Activated CD4-positive, alpha-beta T cell treated with anti-CD3 and anti-CD28 coated beads, Interleukin-2, amount 50 U/mL, for 4 hours (primary cell): ENCODE measurements at places on chromosomes 6 and 20.

DNA sequence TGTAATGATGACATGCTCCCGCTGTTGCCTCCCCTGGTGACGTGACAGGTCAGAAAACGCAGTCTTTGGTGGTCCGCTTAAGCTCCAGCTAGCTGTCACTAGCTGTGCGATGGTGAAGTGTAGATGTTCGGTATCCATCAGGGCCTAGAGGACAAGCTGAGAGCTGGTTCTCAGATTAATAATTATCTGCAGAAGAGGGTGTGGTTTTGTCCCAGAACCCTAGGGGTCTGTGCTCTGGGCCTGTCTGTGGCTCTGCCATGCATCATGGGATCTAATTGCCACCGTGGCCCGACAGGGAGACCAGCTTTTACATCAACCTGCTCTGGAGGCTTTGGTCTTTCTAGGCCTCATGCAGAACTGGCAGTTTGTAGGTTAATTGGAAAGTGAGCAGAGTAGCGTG, 34.1 kb downstream of the ERMARD start:
- no peak for DNase-seq

DNA sequence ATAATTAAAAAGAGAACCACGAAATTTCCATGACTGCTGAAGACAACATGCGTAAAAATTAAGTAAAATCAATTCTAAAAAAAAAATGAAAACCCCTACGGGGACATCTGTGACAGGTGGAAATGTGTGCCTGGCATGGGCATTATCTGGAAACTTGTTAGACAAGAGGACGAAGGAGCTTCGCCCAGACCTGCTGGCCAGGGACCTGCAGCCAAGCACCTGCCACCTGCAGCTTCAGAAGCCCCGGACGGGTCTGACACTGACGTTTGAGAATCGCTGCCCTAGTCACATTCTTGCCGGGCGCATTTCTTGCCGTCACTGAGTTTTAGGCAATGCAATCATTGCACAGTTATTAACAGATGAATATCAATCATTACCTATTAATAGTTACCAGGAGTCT, 140.3 kb downstream of the SMOC2 start:
- DNase-seq, result no peak

- DNase-seq, result no peak
Observed at GRCh38 chr20:37846573-37846972, 56.4 kb upstream of the VSTM2L start.

- DNase-seq, result no peak
Observed at GRCh38 chr20:44736170-44737021, 9.3 kb upstream of the KCNK15 start.

- DNase-seq, result no peak
Observed at GRCh38 chr20:3374296-3374695, 33.2 kb downstream of the DNAAF9 start.

- DNase-seq, result no peak
Observed at GRCh38 chr20:20894280-20894679, 181.8 kb upstream of the RALGAPA2 start.

GRCh38 chr20:2538931-2539720, 2.8 kb downstream of the TMC2 start:
- no peak for DNase-seq

DNA sequence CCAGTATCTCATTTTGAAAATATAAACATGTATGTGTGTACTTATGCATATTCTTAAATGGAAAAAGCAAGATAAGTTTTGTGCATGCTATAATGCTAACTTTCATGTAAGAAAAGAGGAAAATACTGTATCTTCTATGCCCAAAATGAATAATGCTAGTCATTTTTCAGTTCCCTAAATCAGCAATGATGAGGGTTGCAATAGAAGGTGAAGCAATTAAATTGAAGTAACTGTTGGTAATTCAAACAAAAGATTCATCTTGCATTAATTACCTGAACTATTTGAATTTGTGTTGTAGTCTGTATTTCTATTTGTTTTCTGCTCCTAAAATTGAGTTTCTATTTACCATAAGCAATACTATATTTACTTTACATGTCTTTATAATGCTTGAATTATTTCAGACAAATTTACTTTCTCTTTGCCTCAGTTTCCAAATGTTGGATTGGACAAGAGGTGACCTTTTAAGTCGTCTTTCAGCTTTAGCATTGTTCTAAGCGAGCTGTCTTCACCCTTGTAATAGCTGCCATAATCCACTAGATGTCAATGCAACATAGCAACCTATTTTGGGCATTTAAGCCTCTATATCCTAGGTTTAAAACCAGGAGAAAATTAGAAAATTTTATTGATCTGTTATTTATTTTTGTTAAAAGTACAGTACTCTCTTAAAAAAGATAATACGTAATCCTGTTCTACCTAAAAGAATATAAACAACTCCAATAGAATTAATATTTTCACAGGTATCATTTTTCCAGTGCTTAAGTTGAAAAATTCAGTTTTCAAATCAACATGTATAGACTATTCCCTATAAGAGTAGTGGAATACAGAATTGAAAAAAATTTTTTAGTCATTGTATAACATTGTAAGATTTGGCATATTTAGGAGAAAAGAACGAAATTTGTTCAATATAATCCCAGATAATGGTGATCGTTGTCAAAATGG, 52.3 kb upstream of the IFNGR1 start:
- DNase-seq, result no peak

DNA sequence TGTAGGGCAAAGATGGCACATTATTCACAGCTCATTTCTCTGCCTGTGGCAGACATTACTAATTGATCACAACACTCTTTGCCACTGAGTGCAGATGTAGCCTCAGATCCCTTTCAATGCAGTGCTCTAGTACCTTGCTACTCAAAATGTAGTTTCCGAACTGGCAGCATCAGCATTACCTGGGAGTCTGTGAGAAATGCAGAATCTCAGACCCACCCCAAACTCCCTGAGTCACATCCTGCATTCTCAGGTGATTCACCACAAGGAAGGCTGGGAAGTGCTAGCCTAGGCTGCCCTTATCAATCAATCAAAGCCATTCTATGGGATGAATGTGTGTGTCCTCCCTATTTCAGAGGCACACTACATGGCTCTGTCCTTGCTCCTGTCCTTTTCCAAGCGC, 58.5 kb downstream of the PCNA start:
- no peak for DNase-seq

- DNase-seq, result no peak
Observed at GRCh38 chr20:57522380-57523140, 2.4 kb downstream of the CTCFL start.

GRCh38 chr6:38367231-38367630, 272.5 kb downstream of the BTBD9 start:
- DNase-seq, result no peak

DNA sequence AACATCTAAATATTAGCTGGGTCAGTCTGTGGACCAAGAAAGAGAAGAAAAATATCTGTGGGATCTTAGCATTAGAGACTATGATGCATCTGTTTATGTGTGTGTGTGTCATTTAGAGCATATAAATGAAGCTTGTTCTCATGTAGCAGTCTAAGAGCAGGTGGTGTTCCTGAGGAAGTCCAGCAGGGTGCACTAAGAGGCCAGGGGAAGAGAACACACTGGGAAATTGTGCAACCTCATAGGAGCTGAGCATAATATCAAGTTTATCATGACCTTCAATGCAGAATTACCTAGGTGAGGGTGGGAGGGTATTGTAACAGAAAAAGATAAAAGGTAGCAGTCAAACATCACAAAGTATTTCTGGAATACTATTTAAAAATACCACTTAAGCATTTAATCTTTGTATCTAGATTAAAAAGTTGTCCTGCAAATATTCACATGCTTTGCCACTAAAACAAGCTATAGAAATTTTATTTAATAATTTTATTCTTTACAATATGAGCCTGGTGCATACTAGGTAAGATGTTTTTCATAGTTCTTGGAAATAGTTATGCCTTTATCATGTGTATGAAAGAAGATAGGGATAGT, 80.5 kb downstream of the SMPDL3A start:
- DNase-seq, result no peak

- no peak for DNase-seq
Observed at GRCh38 chr6:6661684-6662083, 73.2 kb downstream of the LY86 start.

DNA sequence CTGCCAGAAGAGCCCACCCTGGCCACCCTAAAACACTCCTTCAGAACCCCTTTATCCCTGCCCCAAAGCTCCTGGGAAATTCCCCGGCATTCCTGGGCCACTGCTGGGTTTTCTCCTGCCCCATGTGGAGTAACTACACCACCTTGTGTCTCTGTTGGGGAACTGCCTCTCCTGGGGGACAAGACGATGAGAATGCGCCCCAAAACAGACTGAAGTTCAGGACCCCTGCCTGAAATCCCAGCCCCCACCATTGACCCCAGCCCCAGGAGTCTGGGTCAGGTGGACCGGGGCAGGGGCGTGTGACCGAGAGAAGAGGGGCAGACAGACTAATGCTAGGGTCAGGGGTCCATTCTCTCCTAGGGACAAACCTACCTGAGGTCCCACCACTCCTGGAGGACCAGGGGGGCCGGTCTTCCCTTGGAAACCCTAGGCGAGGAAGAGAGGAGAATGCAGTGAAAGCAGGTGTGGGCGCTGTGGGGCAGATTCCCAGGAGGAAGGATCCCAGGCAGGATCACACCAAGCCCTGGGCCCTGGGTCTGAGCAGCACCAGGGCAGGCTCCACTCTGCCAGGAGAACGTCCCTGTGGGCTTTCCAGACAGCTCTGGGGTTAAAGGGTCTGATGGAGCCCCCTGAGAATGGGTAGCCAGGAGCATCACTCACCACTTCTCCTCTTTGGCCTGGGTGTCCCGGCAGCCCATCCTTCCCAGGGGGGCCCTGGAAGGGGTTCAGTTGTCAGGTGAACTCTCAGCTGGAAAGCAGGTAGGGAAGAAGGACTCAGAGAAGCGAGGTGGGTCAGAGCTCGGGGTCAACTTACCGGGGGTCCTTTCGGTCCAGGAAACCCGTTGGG, 19.4 kb downstream of the COL11A2 start:
- no peak for DNase-seq

DNA sequence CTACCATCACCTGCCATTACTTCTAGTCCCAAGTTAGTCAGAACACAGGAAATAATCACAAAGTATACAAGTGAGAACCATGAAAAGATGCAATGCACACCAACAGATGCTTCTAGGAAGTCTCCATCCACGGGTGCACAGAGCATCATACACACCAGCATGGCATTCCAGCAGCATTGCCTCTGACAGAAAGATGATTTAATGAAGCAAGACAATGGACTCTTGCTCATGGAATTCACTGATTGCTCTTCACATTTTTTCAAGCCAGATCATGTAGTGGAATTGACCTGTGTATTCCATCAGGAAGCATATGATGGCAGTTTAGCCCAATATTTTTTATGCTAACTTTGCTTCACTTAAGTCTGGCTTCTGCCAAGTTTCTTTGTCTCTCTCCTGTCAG, 406.3 kb upstream of the RGS17 start:
- DNase-seq, result no peak

DNA sequence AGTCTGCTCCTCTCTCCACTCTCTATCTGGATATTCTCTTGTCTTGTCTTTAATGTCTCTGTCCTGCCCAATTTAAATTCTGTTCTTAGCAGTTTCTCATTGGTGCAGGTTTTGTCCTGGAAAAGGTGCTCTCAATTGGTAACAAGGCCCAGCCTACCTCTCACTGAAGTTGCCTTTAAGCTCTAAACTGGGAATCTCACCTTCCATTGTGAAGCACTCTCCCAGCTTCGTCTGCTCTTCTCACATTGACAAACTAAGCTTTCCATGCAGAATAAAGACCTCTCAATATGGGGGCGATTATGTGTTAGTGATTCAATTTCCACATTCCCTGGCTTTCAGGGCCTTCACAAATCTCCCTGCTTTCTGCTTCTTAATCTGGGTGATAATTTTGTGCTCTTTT, 1712.2 kb downstream of the GRIK2 start:
- DNase-seq, result no peak

GRCh38 chr6:84467296-84467695, 239.9 kb upstream of the CEP162 start:
- no peak for DNase-seq

DNA sequence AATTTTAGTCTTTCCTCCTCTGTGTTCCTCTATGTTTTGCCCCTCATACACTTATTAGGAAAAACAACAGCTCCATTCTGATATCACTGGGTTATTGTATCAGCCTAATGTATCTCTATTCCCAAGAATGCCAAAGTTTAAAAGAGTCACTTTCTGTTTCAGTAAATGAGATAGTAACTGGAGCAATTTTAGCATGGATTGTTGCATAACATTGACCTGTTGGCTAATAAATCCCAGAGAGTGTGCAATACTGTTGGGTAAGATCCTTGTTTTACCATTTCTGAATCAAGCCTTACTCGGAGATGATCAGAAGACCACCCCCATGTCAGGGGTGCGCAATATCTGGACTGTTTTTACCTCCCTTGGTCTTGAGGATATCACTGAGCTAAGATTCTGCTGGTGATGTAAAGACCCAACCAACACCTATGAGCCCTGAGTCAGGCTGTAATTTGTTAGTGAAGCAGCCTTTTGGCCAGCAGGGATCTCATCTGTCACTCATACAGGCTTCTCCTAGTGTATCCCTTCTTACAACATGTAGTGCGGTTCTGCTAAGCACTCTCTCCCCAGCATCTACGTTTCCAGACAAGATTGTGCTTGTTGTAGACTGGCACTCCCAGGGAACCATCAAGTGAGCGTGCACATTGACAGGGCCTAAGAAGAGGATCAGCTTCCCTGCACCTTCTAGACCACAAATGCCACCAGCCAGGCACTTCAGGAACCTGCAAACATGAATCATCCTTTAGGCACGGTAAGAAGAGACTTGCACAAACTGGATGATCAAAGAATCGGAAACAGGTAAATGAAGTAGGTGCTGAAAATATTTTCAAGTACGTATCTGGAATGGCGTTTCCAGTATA, 11.5 kb upstream of the IPCEF1 start:
- DNase-seq, result no peak

GRCh38 chr6:13336553-13336952, 8.2 kb upstream of the TBC1D7 start:
- DNase-seq, result peak; percentile 76

- no peak for DNase-seq
Observed at GRCh38 chr6:55953335-55953734, 77.9 kb upstream of the BMP5 start.

DNA sequence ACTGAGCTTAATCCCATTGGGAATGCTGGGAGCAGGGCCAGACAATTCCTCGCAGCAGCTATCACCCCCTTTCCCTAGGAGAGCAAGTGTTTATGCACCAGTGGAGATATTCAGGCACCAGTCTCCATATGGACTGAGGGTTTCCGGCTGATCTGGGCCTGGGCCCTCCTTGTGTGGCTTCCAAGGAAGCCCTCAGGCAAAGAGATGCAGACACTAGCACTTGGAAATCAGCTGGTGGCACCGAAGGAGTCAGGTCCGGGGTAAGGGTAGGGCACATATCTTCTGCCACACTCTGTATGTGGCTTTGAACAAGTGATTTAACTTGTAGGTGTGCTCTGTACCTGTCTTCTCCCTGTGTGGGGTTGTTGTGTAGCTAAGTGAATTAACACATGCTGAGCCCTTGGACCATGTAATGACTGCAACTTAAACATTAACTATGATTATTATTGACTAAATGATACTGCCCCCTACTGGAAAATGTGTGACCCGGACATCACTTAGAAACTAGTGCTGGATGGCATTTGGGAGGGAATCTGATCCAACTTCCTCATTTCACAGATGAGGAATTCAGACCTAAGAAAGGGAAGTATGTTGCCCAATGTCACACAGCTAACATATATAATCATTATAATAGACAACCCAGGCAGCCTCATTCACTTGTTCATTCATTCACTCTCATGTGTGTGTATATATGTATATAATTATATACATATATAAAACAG, 19.3 kb upstream of the WFDC2 start:
- no peak for DNase-seq
